ENCODE measurements at places on chromosomes 1 and 21.

- DNase-seq = no peak
These were observed 239.8 kb downstream of the LMX1A start for GRCh38 chr1:165116732-165117131.

DNA sequence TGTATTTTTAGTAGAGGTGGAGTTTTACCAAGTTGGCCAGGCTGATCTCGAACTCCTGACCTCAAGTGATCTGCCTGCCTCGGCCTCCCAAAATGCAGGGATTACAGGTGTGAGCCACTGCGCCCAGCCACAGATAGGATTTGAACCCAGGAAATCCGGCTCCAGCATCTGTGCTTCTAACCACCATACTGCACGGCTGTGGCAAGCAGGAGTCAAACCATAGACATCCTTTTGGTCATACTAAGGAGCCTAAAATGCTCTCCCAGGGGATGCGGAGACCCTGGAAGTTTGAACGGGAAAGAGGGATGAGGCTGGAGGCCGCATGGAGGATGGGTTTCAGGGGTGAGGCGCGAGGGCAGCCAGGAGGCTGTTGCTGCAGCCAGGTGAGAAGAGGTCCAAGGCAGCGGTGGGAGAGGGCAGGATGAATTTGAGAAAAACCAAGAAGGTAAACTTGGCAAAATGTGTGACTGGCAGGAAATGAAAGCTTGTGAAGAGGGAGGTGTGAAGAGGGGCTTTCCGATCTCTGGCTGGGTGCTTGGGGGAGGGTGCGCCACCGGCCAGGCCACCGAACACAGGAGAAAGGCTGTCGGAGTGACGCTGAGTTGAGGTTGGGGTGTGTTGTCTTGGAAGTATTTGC, 24.0 kb upstream of the CDK18 start:
- DNase-seq = no peak

DNA sequence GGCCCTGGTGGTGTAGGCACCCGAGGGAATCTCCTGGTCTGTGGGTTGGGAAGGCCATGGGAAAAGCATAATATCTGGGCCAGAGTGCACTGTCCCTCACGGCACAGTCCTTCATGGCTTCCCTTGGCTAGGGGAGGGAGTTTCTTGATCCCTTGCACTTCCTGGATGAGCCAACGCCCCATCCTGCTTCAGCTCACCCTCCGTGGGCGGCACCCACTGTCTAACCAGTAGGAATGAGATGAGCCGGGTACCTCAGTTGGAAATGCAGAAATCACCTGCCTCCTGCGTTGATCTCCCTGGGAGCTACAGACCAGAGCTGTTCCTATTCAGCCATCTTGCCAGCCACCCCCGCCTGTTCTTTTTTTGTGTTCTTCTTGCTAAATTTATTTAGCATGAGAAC, 134.4 kb downstream of the LEPR start:
- no peak for DNase-seq

GRCh38 chr1:94093996-94094395, 27.0 kb downstream of the ABCA4 start:
- DNase-seq = no peak

- no peak for DNase-seq
These were observed 5.3 kb upstream of the SRP9 start for GRCh38 chr1:225772323-225772768.

- DNase-seq = no peak
These were observed 1.2 kb downstream of the HES4 start for GRCh38 chr1:998745-998994.

DNA sequence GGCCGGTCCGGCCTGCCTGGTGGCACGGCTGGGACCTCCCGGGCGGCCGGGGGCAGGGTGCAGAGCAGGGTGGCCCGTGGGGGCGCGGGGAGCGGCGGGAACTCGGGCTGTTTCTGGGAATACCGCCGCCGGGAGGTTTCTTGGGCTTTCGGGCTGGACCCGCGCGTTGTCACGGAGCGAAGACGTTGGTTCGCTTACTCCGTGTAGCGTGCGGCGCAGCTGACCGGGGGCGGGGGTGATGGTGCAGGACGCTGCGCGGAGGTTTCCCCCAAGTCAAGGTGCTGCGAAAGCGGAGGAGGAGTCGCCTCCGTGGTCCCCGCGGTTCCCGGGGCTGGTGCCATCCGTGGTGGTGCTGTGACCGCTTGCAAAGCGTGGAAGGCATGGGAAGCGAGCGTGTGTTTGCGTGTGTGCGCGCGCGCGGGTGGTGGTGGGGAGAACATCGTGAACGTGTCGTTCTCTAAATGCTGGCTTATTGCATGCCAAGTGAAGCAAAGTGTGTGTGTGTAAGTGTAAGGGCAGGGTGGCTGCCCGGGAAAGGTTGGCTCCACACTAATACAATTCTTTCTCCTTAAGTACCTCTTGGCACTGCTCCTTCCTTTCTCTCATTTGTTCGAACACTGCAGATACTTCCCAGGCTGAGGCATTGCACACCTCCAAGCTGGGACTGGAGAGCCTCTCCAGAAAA, 1.1 kb downstream of the RYR2 start:
- DNase-seq = no peak

All from vagina (tissue), 2 donors.